Bone marrow (tissue), 2 donors: ENCODE measurements at places on chromosomes 5 and 9.

DNA sequence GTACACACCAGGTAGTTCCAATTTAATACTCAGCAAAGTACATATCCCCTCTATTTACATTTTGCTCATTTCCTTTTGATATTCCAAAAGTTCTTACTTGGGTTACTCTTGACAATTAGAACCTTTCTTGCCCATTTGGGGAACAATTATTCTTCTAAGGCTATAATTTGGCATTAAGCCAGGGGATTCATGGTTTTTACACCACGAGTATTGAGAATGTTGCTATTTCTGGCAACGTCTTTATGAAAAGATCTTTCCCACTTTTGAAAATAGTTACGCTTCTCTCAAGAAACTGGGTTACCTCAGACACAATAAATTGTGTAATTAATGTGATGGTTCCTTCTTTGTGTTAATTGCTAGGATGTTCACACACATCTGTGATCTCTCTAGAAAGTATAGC lies 11.5 kb upstream of the CAAP1 start:
- DNase-seq: no peak

DNA sequence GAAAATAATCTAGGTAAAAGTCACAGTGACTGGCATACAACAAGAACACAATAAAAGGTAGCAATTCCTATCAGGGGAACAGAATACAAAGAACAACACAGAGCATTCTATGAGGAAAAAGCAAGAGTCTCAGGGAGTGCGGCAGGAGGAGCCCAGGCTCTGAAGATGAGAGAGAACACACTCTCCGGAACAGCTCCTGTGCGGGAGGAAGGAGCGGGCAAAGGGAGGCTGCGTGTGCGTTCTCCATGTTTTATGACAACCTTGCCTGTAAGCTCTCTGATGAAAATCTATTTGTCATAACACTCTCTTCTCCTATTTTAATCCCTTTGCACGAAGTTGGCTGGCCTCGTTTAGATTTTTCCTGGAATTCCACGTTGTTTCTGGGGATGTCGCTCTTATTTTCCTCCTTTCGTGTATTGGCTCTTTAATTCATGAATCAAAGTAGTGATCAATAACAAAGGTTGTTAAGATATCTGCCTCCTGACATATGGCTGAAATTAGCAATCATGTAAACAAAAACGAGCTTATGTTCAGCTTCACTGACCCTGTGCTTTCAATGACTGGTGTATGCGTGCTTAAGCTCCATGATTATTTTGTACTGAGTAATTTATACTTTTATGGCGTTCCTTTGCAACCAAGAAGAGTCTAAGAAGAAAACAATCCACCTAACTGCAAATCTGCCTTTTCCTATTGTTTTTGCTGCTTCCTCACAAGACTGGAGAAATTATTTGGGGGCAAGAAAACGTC lies 109.5 kb downstream of the MYO10 start:
- DNase-seq: no peak

GRCh38 chr5:157354800-157355199 lies 88.9 kb downstream of the CYFIP2 start:
- DNase-seq: no peak

DNA sequence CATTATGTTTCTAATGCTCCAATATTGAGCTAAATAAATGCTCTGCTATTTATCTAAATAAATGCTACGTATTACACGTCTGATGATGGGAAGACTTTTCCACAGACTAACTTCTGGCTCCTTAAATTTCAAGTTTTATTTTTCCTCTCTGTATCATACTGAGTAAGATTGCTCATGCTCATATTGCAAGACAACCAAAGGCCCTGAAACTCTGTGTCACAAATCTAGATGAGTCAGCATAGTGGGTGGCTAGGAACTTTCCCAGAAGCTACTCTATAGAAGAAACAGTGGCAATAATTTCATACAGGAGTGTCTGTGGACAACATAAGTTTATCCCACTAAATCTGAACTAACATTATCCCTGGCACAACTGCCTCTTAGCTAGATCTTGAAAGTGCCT lies 53.0 kb upstream of the RFX3 start:
- DNase-seq: no peak

GRCh38 chr5:173201636-173202265 lies 33.3 kb downstream of the NKX2-5 start:
- DNase-seq: no peak

DNA sequence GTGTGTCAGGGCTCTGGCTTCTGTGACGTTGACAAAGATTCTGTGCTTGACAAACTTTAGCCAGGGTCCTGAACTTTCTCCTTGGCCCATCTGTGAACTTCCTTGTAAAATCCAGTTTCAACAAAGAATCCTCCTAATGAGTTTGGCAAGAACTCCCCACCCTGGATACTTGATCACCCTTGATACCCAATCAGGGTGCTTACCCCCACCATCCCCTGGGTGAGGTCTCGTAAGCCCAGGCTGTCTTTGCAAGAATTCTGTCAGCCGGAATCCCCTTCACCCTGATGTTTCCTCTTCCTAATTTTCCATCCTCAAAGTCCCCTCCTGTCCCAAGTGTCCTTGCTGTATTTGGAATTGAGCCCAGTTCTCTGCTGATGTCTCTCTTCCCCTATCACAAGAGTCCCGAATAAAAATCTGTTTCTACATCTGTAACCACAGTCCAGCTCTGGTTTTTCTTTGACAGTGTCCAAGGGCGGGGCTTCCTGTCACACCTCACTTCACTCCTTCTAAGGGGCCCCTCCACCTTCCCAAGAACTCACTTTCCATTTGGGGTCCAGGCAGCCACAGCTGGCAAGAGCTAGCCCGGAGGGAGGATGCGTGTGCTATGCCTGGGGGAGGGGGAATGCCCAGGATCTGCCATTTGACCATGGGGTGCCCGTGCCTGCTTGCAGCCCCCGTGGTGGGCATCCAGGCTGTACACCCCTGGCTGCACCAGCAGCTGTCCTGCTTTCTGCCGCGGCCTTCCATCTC lies 2.7 kb upstream of the CARD19 start:
- DNase-seq: no peak

- DNase-seq: no peak
These were observed 652.6 kb upstream of the WWC1 start for GRCh38 chr5:167638816-167639215.

DNA sequence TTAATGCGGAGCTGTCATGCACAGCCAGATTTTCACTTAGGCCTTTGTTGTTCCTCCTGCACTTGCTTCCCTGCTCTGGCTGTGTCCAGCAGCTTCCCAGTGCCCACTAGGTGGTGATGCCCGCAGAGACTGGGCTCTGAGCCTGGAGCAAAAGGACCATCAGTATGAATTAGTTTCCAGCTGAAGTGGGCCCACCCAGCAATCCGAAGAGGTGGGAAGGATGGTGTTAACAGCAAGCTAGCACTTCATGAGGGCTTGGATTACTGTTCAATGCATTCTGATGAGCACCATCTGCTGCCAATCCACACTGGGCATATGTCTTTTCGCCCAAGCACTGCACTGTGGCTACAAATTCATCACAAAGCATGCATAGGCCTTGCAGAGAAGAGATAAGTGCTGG lies 459.1 kb downstream of the SPOCK1 start:
- DNase-seq: no peak

- DNase-seq: no peak
These were observed 31.0 kb downstream of the ATPSCKMT start for GRCh38 chr5:10218658-10219057.

- DNase-seq: no peak
These were observed 84.0 kb downstream of the PIK3R1 start for GRCh38 chr5:68299575-68299974.
